ENCODE measurements at places on chromosomes 11 and 22.
A peak's percentile ranks its signal among the peaks of the same experiment; 100 is the strongest.

DNA sequence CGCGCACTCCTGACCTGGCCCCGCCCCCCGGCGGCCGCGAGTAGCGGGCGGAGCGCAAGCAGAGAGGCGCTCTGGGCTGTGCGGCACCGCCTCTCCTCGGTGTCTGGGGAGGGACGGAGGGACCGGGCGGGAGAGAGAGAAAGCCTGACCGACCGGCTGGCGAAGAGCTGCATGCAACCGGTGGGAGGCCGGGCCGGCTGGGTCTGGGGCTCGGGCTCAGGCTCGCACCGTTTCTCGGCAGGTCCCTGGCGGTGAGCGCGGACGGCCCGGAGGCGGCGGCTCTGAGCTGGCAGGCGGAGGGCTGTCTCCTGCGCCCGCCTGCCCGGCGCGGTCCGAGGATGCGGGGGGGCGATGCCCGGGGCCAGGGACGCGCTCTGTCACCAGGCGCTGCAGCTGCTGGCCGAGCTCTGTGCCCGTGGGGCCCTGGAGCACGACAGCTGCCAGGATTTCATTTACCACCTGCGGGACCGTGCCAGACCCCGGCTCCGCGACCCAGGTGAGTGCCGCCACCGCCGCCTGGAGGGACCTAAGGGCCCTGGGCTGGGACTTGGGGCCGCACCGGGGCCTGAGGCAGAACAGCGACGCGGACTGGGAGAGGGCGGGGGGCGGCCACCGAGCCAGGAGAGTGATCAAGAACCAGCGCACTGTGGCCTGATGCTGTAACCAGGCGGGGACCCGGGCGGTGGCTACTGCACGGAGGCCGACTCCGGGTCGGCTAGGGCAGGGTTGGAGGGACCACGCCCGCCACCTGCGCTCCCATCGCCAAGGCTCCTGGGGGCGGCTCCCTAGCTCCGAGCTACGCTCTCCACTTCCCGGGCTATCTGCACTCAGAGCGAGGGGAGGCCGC, at the start of gene SYT9:
TSS of gene SYT9 (plus strand) at position 69 of the 847 bp plus-strand sequence. CDS start at position 352, 283 bp downstream.
- DNase-seq: peak; percentile 47

GRCh38 chr22:24380220-24380904, 47.0 kb upstream of the ADORA2A start:
- DNase-seq: no peak

DNA sequence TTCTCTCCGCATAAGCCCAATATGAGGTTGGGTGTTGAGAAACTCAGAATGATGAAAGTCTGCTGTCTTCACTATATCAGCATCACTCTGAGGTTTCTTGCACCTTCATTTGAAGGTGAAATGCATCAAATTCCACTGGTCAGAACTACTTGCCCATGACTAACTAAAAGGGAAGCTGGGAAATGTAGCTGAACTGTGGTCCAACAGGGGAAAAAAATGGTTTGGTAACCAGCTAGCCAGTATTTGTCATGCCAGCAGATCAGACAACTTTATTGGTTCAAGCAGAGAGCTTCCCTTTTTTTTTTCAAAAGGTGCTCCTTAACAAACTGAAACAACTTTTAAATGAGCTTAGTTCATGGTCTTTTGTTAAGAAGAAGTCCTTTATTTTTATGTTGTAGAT, 14.2 kb upstream of the PIK3C2A start:
- peak; percentile 50 for DNase-seq

GRCh38 chr11:20601221-20601914, 2.0 kb downstream of the SLC6A5 start:
- no peak for DNase-seq

DNA sequence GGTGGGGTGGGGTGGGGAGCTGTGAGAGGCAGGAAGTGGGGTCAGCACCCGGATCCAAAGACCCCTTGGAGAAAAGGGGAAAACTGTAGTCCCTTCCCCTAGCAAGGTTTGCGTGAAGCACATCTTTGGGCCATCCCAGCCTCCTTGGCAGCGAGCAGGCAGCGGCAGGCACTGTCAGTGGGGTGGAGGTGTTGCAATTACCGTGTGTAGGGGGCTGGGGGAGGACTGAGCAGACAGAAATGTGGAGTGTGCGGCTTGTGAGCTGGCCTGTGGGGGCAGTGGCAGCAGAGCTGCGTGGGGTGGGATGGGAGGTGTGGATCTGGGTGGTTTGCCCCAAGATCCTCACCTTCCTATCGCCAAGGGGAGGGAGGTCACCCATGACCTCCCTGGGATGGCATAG, 16.4 kb downstream of the DAGLA start:
- no peak for DNase-seq

DNA sequence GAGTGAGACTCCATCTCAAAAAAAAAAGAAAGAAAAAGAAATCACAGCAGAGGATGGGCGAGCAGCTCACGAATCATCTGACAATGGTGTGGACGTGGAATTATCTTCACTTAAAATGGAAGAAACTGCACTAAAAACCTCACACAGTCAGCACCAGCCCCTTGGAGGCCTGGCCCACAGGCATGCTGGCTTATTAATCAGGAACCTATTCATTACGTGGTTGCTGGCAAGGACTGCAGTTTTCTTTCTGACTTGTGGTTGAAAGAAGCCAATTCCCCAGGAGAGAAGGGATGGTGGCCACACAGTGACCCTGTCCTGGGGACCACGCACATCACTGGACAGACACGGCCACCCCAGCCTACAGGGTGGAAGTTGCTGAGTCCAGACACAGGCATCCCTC, 401.1 kb downstream of the CTTN start:
- no peak for DNase-seq

DNA sequence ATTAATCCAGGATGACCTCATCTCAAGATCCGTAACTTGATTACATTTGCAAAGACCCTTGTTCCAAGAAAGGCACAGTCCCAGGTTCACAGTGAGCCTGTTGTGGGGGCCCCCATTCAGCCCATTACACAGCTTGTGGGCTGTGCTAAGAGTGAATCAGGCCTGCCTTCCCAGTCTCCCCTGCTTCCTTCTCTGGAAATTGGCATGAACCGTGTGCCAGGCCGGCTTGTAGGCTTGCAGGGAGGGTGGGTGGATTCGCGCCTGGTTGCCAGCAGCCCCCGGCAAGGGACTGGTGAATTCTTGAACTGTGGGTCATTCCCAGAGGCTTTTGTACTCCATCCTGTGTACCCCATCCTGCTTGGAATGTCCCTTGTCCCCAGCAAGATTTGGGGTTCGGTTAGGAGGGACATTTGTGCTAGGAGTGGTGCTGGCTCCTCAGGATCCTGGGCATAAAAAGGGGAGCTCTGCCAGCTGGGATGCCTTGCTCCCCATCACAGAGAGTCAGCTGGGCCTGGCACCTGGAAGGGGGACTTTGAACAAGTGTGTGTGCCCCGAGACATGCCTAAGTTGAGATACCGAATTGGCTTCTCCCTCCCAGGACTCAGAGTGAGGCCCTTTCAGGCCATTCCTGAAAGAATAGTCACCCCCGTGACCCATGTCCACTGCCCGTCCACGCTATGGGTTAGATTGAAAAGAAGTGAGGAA, 818.2 kb downstream of the BRD1 start:
- DNase-seq: no peak

- DNase-seq: no peak
These were observed 43.6 kb downstream of the GALNT18 start for GRCh38 chr11:11577932-11578911.

DNA sequence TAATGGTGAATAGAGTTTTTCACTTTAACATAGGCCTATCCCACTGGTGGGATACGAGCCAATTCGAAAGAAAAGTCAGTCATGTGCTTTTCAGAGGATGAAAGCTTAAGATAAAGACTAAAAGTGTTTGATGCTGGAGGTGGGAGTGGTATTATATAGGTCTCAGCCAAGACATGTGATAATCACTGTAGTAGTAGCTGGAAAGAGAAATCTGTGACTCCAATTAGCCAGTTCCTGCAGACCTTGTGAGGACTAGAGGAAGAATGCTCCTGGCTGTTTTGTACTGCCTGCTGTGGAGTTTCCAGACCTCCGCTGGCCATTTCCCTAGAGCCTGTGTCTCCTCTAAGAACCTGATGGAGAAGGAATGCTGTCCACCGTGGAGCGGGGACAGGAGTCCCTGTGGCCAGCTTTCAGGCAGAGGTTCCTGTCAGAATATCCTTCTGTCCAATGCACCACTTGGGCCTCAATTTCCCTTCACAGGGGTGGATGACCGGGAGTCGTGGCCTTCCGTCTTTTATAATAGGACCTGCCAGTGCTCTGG, at the start of gene TYR:
TSS of gene TYR (plus strand) at position 185 of the 541 bp plus-strand sequence. CDS start at position 264, 79 bp downstream.
- no peak for DNase-seq
